ENCODE measurements at places on chromosomes 6 and 20. TPM values are rescaled to one million over a fixed set of nuclear protein-coding genes. Genes with fewer than 3 reads are reported as not detected.

Gene CST2
- not detected for total RNA-seq

DNA sequence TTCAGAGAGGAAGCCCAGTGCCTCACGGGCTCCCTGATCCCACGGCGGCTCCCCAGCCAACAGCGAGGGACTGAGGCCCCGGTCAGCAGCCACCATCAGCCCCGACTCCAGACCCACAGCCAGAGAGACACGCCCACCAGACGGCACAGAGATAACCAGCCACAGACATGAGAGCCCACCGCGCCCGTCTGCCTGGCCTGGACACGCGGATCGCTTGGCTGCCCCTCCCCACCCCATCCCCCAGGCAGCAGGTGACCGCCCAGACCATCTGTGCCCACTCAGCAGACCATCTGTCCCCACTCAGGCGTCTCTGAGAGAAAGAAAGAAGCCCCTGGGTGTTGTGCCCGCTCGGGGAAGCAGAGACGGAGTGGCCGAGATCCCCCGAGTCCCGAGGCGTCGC is 55.5 kb upstream of the CHRNA4 start:
- H3K27me3 ChIP-seq: peaks cover 2% of the 10 kb centered on the region
- peaks cover 2% of the 10 kb centered on the region for H3K4me1 ChIP-seq
- no peak for DNase-seq
- no peaks in the 10 kb centered on the region for H3K36me3 ChIP-seq
- H3K27ac ChIP-seq: no peak overlapping the region

GRCh38 chr20:33023439-33024242 is 7.8 kb upstream of the BPIFB6 start:
- H3K4me3 ChIP-seq: no peak overlapping the region
- no peak for DNase-seq
- H3K4me1 ChIP-seq: no peaks in the 10 kb centered on the region
- H3K27me3 ChIP-seq: no peaks in the 10 kb centered on the region

DNA sequence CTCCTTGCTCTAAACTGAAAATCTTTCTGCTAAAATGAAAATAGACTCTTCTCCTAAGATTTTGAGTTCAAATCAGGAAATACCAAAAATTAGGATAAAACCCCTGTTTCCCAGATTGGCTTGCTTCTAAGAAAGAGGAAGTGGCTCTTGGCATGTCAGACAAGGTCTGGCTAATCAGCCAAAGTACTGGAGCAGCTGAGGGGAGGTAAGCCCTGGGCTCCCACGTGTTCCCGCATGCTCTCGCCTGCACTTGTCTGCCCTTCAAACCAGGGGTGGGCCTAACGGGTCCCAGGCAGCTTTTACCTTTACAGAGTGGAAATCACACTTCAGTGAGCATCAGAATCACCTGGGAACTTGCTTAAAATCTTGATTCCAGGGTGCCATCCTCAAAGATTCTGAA is 43.2 kb upstream of the GABRR1 start:
- DNase-seq: no peak
- H3K27me3 ChIP-seq: no peaks in the 10 kb centered on the region
- no peak overlapping the region for H3K4me3 ChIP-seq
- no peak overlapping the region for H3K27ac ChIP-seq
- peaks cover 9% of the 10 kb centered on the region for H3K4me1 ChIP-seq

- no peaks in the 10 kb centered on the region for H3K27me3 ChIP-seq
- H3K36me3 ChIP-seq: no peaks in the 10 kb centered on the region
- DNase-seq: no peak
- H3K4me3 ChIP-seq: no peak overlapping the region
- H3K27ac ChIP-seq: no peak overlapping the region
Measured at GRCh38 chr6:44681761-44682160, 294.3 kb downstream of the CDC5L start.
